ENCODE measurements at places on chromosomes 1 and 21.
A peak's percentile ranks its signal among the peaks of the same experiment; 100 is the strongest.

DNA sequence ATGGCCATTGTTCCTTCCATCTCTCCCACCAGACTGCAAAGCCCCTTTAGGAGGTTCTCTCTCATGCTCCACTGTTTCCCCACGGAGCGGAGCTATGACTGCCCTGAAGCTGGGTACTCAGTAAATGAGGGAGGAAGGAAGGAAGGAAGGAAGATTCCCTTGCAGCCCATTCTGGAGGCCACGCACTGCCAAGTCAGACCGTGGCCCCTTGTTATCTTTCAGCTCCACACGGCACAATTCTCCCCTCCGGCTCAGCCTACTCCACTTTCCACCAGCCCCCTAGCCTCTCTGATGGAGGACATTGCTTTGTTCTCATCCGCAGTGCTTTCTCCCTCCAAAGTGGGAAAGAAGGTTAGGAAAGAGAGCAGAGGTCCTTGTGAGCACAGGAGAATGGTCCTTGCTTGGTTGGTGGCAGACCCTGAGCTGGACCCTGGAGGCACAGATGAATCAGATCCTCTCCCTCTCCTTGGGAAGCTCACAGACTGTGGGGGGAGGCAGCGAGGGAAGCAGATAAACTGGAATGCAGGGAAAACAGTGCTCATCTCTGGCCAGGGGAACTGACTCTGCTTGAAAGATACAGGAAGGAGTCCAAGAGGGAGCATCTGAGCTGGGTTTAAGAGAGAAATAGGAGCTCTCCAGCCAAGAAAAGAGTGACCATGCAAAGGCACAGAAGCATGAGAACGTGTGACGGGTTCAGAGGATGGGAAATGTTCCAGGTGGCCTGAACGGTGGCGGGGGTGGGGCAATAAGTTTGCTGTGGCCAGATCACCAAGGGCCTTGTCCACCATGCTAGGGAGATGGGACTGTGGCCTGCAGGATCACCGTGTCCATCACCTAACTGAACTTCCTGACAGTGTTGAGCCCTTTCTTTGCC is 52.6 kb downstream of the GLIS1 start:
- no peak for DNase-seq

- DNase-seq = no peak
Measured at GRCh38 chr1:34057347-34058130, 107.5 kb downstream of the CSMD2 start.

DNA sequence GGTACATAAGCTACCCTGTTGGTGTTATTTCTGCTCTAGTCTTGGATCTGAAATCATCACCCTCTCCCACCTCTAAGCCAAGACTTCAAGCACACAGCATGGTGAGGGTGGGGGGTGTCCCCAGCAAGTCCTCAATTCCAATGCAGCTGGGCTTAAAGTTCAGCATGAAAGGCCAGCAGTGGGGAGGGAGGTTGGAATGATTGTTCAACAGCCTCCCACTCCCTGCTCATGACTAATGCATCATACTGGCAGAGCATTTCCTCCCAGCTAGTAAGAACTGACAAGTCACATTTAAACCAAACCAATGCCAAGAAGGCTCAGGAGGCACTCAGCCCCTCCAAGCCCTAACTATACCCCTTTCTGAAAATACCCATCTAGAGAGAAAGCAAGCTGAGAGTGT is 50.1 kb downstream of the TIAM1 start:
- peak; percentile 27 for DNase-seq

DNA sequence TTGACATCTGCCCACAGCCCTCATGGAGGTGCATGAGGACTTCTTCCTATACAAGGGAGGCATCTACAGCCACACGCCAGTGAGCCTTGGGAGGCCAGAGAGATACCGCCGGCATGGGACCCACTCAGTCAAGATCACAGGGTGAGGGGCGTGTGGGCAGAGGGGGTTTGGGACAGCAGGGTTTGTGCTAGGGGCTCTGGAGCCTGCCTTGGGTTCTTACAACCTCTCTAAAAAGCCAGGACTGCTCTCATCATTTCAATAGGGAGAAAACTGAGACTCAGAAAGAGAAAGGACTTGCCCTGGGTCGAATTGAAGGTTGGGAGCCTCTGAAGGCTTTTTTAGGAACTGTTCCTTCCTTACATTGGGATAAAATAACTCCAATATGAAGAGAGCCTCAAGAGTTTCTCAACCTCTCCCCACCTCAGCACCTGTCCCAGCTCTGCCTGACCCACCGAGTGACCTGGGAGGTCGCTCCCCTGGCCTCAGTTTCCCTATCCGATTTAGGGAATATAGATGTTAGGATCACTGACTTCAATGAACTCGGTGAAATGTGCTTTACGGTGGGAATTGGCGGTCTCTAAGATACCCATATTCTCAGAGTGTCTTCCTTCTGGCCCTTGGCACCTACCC is 9.5 kb downstream of the TINAGL1 start:
- DNase-seq = no peak

DNA sequence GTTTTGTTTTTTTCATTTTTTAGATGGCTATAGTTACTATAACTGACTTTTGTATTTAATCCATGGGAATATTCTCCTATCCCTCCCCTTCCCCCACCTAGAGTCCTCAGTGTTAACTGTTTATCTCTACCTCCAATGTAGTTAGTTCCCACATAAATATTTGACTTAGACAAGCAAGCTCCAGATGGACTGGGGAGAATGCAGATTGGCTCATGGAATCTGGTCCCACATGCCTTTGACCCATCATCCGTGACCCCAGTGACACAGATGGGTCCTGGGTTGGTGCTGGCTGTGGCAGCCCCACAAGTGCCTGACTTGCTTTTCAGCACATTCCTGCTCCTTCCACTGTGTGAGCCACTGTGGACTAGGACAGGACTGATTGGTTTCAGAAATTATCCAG is 41.8 kb downstream of the ATP2B4 start:
- DNase-seq = no peak

- DNase-seq = no peak
Measured at GRCh38 chr1:197197430-197197997, 51.0 kb upstream of the ASPM start.

- no peak for DNase-seq
Measured at GRCh38 chr21:46172863-46173528, 11.3 kb downstream of the SPATC1L start.

DNA sequence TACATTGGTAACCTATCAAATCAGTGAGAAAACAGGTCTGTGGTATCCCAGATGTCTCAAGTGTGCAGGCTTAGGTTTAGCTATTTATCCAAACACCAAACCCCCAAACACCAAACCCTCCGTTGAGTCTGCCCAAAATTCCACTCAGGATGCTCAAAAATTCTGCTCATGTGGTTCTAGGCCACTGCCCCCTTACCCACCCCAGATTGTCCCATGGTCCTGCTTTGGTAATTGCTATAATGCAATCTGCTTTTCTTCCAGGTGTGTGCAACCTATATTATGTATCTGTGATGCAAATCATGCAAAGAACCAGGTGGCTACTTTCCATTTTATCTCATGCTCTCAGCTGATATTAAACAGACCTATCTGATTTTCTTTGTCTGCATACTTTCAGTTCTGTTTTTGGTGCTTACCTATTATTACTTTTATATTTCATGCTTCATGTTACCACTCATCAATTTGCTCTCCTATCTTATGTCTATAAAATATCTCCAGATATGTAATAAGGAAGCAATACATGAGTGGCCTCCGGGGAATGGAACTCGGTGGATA is 123.7 kb downstream of the TOMM20 start:
- DNase-seq = no peak

- DNase-seq = no peak
Measured at GRCh38 chr1:9324246-9325096, 31.8 kb downstream of the SPSB1 start.

GRCh38 chr21:42737951-42738590 is 84.7 kb downstream of the PDE9A start:
- no peak for DNase-seq

DNA sequence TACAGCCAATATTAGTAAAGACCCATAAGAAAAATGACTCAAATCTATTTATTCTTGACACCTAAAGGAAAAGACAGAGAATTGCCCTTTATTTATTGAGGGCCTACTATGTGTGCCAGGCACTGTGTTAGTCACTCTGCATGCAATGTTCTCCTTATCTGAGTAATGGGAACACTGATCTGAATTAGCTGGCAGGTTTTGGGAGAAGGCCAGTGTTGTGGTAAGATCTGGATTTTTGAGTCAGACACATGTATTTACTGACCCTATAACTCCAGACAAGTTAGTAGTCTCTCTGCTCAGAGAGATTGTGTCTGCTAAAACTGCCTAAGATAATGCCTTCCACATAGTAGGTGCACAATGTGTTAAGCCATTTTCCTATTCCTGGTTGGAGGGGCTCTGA is 17.3 kb downstream of the LCE4A start:
- DNase-seq = no peak

- DNase-seq = no peak
Measured at GRCh38 chr1:38680801-38681510, 178.6 kb downstream of the RRAGC start.

DNA sequence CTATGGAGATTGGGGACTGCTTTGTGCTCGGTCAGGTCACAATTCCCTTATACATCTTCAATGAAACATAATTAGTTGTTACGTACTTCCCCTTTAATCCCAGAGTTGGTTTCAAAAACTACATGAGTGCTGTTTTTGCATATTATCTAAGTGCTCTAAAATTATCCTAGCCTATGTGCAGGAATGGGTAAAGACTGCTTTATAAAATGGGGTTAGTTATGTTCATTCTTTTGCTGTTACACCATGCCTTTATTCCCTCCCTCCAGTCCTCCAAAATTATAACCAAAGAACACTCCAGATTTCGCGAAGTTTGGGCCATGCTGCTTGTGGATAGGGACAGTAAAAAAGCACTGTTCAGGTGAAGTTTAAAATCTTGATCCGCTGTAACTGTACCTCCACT is 173.9 kb upstream of the SNX7 start:
- no peak for DNase-seq

DNA sequence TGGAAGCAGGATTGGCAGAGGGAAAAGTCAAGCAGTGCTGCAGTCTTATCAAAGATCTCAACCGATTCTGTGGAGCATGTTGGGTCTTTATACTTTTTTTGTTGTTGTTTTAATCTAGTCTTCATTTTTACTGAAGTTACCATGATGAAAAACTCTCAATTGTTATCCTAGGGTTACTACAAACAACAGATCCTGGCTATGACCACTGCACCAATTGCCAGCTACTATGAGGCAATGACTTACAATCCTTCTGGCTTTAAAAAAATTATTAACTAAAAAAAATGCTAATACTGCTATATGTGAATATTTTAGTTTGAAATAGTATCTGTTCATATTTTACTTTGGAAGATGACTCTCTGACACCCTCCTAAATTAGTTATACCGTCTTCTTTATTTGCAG is 145.9 kb downstream of the CNIH3 start:
- DNase-seq = no peak

DNA sequence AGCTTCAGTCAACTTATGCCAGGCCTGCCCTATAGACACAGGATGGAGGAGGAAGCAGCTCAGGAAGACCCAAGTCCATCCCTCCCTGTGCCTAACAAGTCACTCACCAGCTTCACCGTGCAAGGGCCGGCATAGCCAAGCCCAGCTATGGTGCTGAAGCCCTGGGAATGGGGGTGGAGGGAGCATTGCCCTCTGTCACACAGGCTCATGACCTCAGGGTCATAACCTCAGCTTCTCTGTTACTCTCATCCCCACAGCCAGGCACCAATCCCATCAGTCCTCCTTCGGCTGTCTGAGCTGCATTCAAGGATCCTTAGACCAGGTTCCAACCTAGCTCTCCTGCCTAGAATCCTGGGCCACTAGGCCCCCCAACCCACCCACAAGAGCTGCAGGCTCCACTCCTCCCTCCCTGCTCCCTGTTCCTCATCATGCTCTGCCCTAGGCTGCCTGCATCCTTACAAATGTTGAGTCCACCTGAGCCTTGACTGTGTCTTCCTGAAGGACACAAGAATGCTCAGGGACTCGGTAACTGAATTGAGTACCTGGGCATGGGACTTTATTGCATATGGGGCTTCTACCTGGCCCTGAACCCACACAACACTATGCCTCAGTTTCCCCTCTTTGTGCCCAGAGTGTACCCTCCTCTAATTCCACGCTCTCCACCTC is 1.7 kb downstream of the CD244 start:
- DNase-seq = no peak

DNA sequence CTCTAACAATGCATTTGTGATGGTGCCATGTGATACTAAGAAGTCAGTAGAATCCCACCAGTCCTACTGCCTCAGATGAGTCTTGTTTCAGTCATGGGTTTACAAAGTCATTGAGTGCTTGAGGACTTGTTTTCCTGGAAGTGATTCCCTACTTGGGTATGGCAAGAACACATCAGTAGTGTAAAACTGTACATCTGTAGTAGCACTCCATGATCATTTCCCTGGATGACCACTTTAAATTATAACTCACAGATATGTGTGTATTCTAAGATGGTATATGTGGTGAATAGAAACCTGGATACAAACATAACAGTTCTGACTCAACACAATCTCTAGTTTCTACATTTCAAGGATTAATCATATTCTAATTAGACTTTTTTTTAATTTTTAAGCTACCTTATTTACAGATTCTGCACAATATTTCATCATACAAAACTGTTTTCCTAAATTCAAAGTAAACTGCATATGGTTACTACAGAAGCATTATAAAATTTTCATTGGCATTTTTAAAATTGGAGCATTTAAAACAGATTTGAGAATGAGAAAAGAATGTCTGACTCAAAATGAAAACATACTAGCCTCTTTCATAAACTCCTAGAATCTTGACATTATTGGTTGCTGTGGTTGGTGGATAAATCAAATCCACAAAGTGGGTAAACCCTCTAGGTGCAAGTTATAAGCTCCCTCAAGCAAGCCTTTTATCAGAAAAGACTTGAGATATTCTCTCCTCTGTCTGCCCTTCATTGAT is 6.8 kb upstream of the PSMG1 start:
- no peak for DNase-seq

- DNase-seq = peak; percentile 70
Measured at GRCh38 chr1:178055093-178055492, 38.8 kb upstream of the RASAL2 start.

- no peak for DNase-seq
Measured at GRCh38 chr1:221100611-221101010, 221.4 kb downstream of the HLX start.

- no peak for DNase-seq
Measured at GRCh38 chr21:46052703-46053651, 44.9 kb upstream of the COL6A2 start.

GRCh38 chr1:55803429-55803828 is 588.3 kb upstream of the USP24 start:
- no peak for DNase-seq

DNA sequence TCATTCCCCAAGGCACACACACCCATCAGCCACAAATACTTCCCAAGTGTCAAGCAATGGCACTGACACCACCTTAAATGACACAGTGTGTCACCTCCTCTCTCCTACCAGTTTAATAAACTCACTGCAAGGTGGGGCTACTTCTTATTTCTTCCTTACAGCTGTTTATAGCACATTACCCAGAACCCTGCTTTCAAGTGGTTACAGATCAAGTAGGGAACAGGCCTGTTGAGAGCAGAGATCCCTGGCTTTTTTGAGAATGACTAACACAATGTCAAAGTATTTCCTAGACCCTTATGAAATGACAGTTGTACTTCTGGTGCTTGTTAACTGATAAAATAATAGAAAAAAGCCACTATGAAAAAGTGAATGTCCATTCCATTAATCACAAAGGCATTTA is 19.8 kb downstream of the ZBTB17 start:
- no peak for DNase-seq

- no peak for DNase-seq
Measured at GRCh38 chr1:231424950-231425805, 3.1 kb upstream of the EGLN1 start.

- peak; percentile 4 for DNase-seq
Measured at GRCh38 chr1:105087506-105087905, 1337.8 kb downstream of the AMY1C start.

Measured in NCI-H460 (cell line).